Right atrium auricular region (tissue), 2 donors: ENCODE measurements at places on chromosomes 16 and 17.

DNA sequence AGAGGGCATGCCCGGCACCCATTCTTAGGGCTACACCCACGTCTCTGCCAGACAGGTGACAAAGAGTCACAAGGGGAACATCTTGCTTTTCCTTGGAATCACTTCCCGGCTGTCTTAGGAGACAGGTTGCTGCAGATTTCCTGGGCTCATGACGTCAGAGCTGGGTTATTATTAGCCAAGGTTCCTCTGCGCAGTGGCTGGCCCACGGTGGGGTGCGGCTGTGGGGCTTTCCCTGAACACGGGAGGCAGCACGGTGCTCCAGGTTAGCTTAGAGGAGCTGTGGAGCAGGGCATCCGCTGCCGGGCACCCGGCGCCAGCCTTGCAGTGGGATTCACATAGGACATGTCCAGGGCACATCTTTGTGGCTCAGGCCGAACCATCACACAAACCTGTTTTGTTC is 118.0 kb upstream of the PLCG2 start:
- no peak for DNase-seq

- no peak for DNase-seq
Measured at GRCh38 chr16:11264155-11264832, 4.8 kb downstream of the TNP2 start.

DNA sequence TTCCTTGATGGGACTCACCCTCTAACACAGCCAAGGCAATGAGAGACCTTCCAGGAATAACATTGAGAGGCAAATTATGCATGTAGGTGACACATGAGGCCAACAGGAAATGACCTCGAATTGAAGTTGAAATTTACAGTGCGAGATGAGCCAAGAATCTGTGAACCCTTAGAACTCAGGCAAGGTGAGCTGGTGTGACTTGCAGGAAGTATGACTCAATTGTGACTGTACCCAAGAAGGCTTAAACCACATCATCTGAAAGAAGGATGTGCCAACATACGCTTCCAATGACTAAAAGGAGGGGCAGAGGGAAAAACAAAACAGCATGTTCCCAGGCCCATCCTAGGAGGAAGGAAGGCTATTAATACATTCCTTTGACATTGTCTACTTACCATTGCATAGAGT is 44.8 kb downstream of the PITPNC1 start:
- DNase-seq: no peak

- no peak for DNase-seq
Measured at GRCh38 chr17:9987779-9988585, 82.9 kb upstream of the RCVRN start.

DNA sequence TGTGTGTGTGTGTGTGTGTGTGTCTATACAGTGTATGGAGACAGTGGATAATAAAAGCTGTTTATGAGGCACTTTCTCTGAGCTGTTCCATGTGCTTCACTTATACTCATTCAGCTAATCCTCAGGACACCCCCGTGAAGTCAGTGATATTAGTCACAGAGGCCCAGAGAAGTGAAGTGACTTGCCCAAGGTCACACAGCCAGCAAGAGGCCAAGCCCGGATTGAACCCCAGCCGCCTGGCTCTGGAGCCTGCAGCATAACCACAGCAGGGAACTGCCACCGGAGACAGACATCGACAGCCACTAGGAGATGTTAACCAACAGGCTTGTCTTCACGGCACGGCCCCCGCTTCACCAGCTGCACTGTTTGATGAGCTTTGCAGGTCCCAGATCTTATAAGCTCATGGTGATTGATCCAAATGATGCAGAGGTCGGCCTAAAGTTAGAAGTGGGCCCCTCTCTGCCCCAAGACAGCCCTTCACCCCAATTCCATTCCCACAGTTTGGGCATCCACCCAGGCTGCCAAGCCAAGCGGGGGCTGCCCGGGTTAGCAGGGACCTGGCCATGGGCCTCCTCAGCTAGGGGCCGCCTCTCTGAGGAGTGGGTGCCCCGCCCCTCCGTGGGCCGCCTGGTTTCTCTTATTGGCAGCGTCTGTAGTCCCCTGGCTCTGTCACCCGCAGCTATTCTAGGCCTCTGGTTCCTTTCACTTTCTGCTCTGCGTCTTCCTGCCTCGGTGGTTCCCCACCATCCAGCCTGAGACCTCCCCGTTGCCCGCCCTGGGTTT is 30.9 kb downstream of the SOCS1 start:
- no peak for DNase-seq
